NCI-H1930 (cell line): ENCODE measurements at places on chromosomes 3 and 15.
A peak's percentile ranks its signal among the peaks of the same experiment; 100 is the strongest.

DNA sequence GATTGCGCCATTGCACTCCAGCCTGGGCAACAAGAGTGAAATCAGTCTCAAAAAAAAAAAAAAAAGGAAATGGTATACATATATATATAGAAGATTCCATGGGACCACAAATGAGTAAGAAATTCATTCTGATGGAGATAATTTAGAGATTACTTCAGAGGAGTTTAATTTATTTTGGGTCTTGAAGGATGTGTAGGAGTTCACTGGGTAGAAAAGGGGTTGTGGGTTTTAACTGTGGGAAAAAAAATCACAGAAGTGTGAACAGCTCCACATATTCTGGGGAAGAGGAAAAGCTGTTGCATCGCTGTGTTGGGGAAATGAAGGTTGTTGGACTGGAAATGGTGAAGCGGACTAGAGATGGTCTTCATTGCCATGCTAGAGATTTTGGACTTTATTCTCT is 4.1 kb upstream of the ICE2 start:
- DNase-seq: no peak

GRCh38 chr3:61237858-61238257 is 13.4 kb downstream of the FHIT start:
- DNase-seq: no peak

GRCh38 chr15:69997813-69998212 is 99.9 kb downstream of the TLE3 start:
- no peak for DNase-seq

GRCh38 chr3:136414476-136414875 is 164.3 kb downstream of the PCCB start:
- DNase-seq: no peak

DNA sequence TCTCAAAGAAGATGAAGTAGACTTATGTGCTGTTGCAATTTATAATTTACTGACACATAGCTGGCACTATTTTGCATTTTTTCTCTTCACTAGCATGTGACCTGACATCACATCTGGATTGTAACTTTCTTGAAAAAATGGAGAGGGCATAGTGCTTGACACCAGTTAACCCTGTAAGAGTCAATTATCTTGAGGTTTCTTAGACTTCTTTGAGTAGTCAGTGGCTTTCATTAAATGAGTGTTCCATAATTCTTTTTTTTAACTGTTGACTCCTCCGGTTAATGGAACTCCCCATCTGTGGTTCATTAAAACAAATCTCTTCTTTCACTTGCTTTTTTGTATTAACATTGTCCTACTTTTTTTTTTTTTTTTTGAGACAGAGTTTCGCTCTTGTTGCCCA is 16.9 kb upstream of the PRKCI start:
- DNase-seq: no peak

- DNase-seq: no peak
These were observed 50.3 kb upstream of the PLXND1 start for GRCh38 chr3:129656659-129657247.

DNA sequence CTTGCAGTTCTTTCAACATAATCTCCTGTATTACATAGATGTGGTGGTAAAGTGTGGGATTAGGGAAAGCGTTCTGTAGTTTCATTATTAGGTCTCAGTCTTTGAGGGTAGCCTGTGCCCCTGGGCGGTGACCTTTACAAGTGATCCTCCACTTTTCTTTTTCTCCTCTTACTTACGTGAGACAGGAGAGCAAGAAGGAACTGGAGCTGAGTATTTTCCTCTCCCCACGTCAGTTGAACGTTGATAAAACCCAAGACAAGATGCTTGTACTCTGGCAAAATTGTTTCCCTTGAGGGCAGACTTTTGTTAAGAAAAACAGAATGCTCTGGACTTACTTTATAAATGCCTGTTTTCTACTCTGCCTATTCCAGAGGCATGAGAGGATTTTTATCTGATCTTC is 378.7 kb downstream of the ZNF385D start:
- DNase-seq: no peak

DNA sequence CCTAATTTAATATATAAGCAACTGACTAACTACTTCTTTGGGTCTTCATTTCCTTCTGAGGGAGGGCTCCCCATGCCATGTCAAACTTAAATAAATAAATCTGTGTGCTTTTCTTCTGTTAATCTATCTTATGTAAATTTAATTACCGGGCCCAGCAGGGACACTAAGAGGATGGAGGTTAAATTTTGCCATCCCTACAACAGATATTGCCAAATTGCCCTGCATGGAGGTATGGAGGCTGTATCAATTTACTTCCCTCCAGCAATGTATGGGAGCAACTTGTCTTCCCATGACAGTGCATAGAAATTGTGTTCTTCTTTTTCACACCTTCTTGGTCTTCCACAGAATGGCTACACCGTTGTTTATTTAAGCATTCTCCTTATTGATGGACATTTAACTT is 129.0 kb downstream of the NFKBIZ start:
- no peak for DNase-seq

DNA sequence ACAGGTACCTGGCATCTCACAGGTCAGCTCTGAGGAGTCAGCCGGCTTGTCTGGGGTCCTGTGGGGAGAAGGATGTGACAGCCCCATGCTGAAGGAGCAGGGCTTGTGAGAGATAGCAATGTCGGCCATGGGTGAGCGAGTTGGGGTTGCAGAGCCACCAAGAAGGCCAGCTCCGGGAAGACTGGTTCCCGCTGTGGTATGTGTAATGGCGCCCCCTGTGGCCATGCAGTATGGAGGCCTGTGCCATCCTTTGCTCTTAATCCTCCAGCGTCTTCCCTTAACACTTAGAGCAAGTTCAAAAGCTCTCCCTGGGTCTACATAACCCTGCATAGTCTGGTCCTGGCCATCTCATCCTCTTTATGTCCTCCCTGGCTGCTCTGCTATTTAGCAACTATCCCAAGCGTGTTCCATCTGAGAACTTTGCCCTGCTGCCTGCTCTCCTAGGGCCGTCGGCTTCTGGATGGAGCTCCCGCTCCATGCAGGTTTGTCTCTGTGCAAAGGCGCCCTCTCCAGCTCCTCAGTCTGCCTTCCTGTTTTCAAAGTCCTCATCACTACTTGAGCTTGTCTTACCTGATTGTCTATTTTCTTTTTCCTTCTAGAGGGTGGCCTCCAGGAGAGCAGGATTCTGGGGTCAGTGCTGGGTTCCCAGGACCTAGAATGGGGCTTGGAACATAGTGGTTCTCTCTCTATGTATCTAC is 40.8 kb upstream of the IQCF6 start:
- DNase-seq: peak; percentile 15

DNA sequence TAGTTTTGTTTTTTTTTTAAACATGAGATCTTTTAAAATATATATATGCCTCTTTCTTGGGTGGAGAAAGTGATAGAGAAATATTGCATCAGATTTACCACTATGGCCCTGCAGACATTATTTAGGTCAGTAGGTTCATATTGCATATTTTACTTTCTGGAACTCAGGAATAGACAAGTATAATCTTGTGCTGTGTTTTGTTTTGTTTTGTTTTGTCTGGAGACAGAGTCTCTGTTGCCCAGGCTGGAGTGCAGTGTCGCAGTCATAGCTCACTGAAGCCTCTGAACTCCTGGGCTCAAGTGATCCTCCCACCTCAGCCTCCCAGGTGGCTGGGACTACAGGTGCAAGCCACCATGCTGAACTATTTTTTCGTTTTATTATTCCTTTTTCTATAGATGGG is 21.5 kb upstream of the DUT start:
- no peak for DNase-seq

GRCh38 chr3:139558351-139559266 is 19.1 kb upstream of the RBP1 start:
- DNase-seq: no peak

DNA sequence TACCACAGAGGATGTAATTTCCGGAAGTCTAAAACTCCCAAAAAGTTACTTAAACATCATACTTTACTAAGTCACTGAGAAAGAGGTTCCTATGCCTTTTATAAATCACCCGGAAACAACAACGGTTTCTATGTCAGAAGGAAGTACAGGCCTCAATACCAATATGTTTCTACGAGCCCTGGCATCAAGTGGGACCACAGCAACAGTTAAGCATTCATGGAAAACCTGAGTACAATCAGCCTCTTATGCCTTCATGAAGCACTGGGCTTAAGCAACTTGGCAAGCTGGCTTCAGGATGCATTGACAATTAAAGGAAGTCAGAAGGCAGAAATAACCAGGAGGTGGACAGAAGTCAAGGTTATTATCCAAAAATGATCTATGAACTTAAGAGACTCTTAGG is 19.1 kb upstream of the B3GNT5 start:
- no peak for DNase-seq

- DNase-seq: no peak
These were observed 609.7 kb downstream of the MCTP2 start for GRCh38 chr15:94840794-94841783.

GRCh38 chr3:170494766-170495165 is 76.1 kb downstream of the CLDN11 start:
- no peak for DNase-seq

GRCh38 chr15:97909291-97909891 is 51.1 kb upstream of the ARRDC4 start:
- DNase-seq: peak; percentile 30

- no peak for DNase-seq
These were observed 23.0 kb downstream of the BUB1B start for GRCh38 chr15:40183636-40184463.

DNA sequence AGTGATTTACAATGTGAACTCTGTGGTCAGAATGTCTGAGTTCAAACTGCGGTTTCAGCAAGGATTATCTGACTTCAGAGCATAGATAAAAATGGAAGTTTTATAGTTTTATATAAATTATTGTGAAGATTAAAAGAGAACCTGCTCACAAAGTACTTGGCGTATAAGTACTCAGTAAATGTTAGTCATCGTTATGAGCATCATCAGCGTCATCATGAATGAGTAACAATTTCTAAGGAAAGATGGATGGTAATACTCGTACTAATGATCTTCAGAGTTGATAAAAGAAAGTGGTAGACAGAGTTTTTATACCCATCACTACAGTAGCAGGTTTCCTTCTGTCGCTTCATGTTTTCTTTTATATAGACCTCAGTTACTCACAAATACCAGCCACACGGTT is 341.8 kb downstream of the RAP2B start:
- DNase-seq: no peak

- DNase-seq: no peak
These were observed 192.0 kb downstream of the XXYLT1 start for GRCh38 chr3:195078891-195079440.

DNA sequence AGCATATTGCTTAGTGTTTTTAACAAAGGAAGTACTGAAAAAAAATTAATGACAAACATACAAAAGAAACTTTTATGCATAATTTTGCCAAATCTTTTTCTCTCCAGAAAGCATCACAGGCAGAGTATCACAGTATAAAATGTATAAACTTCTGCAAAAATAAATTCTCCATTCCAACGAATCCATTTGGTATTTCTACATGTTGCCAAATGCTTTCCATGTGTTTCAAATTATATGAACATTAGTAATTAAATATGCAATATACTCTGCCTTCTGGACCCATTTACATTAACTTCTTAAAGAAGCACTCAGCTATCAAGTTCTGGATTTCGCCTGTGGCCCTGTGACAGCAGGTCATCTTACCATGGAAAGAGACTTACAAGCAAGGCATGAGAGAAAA is 189.1 kb upstream of the ALCAM start:
- no peak for DNase-seq

DNA sequence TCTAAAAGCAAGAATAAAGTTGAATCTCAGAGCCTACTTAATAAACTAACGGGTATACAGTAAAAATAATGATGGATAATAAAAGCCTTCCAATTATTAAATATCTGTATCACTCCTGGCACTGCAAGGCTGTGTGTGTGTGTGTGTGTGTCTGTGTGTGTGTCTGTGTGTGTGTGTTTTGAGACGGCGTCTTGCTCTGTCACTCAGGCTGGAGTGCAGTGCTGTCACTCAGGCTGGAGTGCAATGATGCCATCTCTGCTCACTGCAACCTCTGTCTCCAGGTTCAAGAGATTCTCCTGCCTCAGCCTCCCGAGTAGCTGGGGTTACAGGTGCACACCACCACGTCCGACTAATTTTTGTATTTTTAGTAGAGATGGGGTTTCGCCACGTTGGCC is 62.5 kb downstream of the TBL1XR1 start:
- no peak for DNase-seq

DNA sequence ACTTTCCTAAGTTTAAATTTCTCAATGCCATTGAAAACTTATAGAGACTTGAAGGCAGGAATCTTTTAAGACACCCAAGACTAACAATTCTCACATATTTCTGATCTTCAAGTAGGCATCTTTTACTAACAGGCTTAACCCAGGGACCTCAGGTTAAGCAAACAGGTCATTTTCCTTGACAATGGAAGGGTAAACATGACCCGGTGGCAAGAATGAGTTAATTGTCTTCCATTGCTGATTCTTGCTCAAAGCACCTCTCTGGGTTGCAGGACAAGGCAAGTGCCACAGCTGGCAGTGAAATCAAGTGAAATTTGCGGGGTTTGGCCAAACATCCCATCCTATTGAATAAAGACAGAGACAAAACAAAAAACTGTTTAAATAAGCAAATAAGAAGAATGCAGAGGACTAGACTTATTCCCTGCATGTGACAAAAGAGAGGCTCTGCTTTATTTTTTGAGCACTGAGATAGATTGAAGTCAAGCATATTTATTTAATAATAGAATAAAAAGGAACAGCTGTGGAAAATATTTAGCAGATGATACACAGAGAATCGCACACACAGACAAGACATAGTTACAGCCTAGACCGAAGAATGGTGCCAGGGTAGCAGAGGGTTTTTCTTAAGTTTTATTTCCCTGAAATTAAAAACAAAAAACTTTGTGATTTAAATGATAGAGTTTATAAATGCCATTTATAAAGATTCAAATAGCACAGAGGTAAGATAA is 56.0 kb upstream of the MITF start:
- peak; percentile 69 for DNase-seq

DNA sequence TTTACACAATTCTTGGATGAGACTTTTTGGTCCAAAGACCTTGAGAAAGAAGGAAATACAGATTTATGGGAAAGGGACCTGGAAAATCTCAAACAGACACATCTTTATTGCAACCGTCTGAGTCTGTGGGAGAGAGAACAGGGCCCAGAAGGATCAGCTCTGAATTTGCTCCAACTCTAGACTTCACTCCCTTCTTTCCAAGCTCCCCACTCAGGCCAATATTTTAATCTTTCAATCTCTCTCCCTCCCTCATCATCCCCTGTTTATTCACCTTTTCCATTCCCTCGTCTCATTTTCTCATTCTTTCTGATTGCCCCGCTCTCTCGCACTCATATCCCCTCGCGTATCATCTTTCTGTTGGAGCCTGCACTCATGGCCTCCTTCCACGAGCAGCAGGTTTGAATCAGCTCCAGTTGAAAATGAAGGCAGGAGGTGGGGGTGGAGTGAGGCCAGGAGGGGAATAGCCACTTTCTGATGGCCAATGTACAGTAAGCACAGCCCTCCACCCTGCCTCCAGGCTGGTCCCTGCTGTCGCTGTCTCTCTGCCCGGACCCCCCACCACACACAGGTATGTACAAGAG is 63.6 kb upstream of the BOC start:
- no peak for DNase-seq

GRCh38 chr3:46893146-46893748 is 15.7 kb downstream of the PTH1R start:
- no peak for DNase-seq

- no peak for DNase-seq
These were observed 64.3 kb downstream of the FBN1 start for GRCh38 chr15:48581219-48581618.

GRCh38 chr3:118466795-118467330 is 567.8 kb downstream of the IGSF11 start:
- no peak for DNase-seq

- DNase-seq: no peak
These were observed 347.2 kb upstream of the UMPS start for GRCh38 chr3:124383051-124383450.

GRCh38 chr3:64634417-64634816 is 53.4 kb downstream of the ADAMTS9 start:
- DNase-seq: no peak
